OCI-LY7 (cell line): ENCODE measurements at places on chromosomes 16 and 17.

GRCh38 chr17:19410875-19411620 lies at the start of gene RNF112:
RNF112 (plus strand) TSS chr17:19411232; CDS start chr17:19411409, 177 bp downstream.
- no peak for DNase-seq

DNA sequence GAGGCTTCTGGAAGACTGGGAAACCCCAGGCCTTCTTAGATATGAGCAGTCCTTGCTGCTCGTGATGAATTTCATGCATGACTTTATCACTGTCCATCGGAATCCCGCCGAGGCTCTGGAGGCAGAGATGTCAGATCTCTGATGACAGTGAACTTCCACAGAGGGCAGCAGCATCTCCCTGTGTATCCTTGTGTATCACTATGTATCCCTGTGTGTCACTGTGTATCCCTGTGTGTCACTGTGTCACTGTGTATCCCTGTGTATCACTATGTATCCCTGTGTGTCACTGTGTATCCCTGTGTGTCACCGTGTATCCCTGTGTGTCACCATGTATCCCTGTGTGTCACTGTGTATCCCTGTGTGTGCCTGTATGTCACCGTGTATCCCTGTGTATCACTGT lies 160.2 kb upstream of the CHMP6 start:
- DNase-seq = no peak

- peak; percentile 13 for DNase-seq
Observed at GRCh38 chr16:19384656-19385055, 33.0 kb upstream of the TMC5 start.

DNA sequence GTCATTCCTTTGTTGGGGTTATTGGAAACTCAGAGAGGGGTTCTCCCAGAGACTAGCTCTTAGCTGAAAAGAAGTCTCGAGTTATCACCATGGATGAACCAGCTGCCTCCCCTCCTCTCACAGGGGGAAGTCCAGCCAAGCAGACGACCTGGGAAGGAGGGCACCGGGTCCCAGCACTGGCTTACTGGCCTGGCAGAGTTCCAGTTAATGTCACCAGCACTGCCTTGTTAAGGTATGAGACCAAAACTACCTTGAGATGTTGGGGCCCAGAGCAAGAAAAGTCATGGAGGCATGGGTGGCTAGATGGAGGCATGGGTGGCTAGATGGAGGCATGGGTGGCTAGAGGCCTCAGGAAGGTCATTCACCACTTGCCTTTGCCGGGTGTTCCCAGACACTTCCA lies 72.4 kb downstream of the WIPI1 start:
- no peak for DNase-seq

DNA sequence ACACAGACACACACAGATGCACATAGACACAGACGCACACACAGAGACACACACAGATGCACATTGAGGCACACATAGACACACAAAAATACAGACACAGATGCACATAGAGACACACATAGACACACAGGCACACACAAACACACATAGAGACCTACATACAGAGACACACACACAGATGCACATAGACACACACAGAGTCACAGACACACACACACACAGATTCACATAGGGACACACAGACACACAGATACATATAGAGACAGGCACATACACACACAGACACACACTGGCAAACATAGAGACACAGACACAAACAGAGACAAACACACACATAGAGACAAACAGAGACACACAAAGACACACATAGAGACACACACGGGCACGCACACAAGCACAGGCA lies 9.9 kb upstream of the GCGR start:
- DNase-seq = no peak

DNA sequence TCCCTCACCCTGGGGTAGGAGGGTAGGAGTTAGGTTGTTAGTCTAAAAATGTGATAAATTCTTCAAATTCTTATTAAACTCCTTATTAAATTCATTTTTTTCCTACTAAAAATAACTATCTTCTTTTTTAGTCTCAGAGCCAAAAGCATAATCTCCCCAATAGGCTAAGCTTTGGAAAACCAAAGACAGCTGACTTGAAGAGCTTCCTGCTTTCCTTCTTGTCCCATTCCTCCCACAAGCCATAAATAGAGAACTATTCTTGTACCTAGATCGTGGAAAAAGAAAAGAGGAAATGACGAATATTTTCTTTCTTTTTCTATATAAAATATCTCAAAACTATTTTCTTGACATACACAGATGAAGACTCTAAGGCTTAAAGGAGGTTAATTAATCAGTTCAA lies 486.9 kb downstream of the CDH8 start:
- DNase-seq = no peak

- DNase-seq = no peak
Observed at GRCh38 chr16:22621586-22622155, 111.0 kb downstream of the NPIPB5 start.

GRCh38 chr17:15440347-15440746 lies 27.1 kb downstream of the CDRT4 start:
- DNase-seq = no peak

DNA sequence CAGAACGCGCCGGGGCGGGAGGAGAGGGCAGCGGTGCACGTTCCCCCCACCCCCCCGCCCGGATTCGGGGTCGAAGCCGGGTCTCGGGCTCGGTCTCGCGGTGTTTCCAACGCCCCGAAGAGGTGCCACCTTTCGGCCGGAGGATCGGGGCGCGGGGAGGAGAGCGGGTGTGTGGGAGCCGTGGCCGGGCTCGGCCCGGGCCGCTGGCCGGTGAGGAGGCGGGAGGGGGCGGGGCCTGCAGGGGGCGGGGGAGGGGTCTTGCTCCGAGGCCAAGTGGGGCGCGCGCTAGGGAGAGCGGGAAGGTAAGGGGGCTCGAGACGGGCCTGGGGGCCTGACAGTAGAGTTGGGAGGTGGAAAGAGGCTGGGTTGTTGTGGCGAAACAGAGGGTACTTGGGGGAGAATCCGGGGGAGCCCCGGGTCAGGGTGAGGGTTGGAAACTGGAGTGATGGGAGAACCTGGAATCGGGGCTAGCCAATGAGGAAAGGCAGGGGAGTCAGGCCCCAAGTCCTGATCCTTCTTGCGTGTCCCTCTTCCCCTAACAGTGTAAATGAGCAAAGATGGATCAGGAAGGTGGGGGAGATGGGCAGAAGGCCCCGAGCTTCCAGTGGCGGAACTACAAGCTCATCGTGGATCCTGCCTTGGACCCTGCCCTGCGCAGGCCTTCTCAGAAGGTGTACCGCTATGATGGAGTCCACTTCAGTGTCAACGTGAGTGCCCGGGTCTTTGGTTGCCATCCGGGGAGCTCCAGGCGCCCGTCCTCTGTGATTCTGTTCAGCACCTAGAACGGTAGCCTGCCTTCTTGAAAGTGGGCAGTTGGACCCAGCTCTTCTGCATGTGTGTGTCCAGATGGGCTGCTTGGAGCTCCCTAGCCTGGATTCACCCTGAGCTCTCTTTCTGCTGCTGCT lies 873 bp downstream of the SETD1A start:
- peak; percentile 73 for DNase-seq

GRCh38 chr17:2893422-2893914 lies 97.2 kb downstream of the RAP1GAP2 start:
- DNase-seq = no peak

DNA sequence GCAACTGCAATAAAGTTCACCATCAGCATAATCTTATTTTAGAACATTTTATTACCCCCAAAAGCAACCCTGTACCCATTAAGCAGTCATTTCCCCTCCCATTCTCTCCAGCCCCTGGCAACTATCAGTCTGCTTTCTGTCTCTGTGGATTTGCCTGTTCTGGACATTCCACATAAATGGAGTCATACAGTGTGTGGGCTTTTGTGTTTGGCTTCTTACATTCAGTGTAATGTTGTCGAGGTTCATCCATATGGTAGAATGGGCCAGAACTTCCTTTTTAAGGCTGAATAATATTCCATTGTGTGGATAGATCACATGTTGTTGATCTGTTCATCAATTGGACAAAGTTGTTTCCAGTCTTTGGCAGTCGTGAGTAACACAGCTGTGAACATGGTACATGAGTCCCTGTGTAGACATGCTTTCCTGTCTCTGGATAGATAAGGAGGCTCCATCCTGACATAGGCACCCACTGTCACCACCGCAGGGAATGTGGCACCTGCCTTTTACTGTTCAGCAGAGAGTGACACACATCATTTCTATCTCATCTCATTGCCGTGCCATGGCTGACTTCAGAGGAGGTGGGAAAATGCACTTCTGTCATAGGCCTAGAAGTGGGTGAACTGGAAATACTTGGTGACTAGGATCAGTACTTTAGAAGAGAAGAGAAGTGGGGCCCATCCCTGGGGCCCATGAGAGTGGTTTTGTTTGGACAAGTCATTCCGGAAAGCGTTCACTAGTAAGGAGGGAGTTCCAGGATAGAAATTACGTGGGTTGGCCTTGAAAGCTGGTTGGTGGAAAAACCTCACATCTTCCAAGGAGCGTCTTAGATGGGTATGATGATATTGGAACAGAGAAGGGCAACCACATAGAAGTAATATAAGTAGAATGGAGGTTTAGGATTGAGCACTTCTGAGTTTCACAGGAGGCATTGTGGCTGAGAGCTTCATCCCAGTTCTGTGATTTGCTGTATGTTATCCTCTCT lies 25.8 kb downstream of the EPN2 start:
- DNase-seq = no peak

DNA sequence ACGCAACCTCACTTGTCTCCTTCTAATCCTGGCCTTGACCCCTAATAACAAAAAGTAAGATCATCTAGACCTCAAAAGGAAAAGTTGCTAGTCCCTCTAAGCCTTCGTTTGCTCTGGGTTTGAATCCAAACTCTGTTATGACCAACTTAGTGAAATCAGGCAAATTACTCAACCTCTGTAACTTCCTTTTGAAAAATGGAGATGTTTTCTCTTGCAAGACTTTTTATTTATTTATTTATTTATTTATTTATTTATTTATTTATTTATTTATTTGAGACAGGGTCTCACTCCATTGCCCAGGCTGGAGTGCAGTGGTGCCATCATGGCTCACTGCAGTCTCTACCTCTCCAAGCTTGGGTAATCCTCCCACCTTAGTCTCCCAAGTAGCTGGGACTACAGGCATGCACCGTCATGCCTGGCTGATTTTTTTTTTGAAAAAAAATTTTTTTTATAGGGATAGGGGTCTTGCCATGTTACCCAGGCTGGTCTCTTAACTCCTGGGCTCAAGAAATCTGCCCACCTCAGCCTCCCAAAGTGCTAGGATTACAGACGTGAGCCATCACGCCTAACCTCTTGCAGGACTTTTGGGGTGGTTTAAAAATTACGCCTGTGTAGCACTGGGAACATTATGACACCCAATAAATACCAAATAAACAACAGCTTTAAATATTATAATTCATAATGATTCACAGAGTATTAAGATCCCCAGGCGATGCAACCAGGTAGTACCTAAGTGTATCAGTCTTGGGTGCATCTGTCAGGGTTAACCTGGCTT lies 63.4 kb downstream of the PITPNC1 start:
- DNase-seq = no peak

- DNase-seq = no peak
Observed at GRCh38 chr16:78543023-78543422, 443.6 kb downstream of the WWOX start.

- DNase-seq = no peak
Observed at GRCh38 chr17:34730816-34731215, 151.4 kb downstream of the TMEM132E start.

DNA sequence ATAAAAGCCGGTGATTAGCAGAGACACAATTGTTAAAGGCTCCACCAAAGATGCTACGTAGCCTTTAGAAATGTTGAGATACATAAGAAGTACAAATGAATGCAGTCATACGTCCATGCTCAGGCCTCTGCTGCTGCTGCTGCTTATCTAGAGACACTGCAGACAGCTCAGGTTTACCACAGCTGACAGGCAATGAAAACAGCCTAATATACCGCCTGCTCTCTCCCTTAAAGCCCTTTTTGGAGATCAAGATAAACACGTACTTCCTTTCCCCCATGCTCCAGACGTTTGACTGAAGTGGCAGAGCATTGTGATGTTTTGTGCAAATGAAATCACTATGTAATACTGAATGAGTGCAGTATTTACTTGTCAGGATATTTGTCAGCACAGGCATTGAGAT lies 185.3 kb downstream of the AATF start:
- no peak for DNase-seq

GRCh38 chr17:55897301-55897700 lies 146.4 kb downstream of the PCTP start:
- DNase-seq = no peak

DNA sequence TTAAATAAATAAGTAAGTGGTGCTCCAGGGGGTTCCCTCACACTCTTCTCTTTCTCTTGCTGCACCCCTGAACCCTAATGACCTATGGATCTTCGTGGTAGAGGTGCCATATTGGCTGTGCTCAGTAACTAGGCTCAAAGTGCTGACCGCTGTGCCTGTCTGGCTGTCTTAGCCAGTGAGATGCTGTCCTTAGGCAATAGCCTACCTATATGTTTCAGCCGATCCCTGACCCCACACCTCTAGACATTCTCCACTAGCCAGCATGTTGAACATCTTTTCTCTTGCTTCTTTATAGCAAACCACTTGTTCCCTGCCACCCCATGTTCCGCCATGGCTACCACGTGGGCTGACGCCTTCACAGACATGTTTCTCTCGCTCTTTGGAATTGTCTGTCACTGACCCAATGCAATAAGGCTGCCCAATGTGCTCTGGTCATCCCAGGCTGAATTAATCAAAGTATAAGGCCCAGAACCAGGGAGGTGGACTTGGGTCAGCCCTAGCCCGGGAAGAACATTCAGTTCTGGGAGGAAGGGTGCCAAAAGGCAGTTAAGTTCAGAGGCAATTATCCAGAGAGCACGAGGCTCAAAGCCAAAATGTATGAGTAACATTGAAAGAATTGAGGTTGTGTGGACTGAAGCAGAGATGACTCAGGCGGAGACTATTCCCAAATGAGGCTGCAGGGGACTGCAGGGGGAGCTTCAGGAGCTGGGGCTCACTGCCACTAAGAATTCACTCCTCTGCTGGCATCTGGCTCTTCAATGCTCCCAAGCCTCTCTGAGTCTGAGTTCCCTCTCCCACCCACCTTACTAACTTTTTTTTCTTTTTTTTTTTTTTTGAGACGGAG lies 28.7 kb upstream of the TNRC6A start:
- no peak for DNase-seq

GRCh38 chr17:40158438-40159013 lies 18.2 kb downstream of the CASC3 start:
- DNase-seq = no peak

- no peak for DNase-seq
Observed at GRCh38 chr17:49565948-49566491, 9.7 kb upstream of the NXPH3 start.

GRCh38 chr16:76243620-76244019 lies 33.6 kb upstream of the CNTNAP4 start:
- DNase-seq = no peak
